ENCODE measurements at places on chromosomes 4 and X.

DNA sequence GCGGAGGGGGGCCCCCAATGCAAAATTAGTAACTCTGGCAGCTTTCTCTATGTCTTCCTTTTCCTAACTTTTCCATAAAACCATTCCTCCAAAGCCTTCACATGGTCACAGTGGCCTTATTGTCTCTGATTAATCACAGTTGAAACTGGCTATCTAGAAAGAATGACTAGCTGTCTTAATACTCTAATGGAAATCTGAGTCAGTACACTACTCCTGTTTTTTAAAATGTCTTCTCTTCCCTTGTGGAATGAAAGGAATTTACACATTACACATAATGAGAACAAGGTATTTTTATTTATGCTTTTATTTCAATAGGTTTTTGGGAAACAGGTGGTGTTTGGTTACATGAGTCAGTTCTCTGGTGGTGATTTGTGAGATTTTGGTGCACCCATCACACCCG, 66.3 kb upstream of the PUDP start:
- peak; percentile 41 for DNase-seq

DNA sequence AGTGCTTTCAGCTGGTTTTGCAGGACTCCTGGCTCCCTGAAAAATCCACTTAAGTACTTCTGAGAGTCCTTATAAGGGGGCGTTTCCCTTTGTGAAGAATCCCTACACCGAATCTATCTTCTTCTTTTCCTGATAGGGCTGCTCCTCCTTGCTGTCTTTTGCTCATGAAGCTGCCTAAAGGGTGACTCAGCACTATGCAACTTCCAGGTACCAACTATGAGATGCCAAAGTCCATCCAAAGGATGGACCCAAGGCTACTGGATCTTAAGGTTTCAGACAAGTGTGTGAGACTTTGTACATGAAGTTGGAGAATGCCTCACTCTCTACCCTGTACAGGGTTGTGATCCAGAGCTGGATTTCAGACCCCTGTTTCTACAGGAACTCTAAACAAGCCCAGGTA, 485.0 kb upstream of the FAT1 start:
- no peak for DNase-seq

GRCh38 chrX:128992107-128992971, 531.0 kb downstream of the SMARCA1 start:
- DNase-seq, result no peak

- DNase-seq, result no peak
These were observed 2.7 kb downstream of the ZNF330 start for GRCh38 chr4:141223418-141223817.

DNA sequence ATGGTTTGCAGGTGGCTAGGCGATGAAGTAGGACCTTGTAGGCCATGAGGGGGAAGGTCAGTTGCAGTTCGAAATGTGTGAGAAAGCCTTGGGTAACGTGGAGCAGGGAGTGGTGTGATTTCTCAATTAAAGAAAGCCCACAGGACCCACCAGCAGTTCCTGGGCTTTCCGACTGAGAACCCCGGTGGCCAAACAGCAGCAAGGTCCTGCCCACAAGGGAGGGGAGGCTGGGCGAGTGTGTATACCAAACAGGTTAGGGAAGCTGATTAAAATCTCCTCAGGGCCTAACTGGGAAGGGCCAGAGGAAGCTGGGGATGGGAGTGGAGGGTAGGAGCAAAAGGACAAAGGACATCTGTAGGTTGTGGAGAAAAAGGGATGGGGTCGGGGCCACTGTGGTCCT, 2.4 kb downstream of the ATP6AP1 start:
- no peak for DNase-seq

GRCh38 chr4:149574971-149575370, 240.7 kb downstream of the IQCM start:
- no peak for DNase-seq

Measured in foreskin keratinocyte (primary cell).